ENCODE measurements at places on chromosomes 12 and 14.

DNA sequence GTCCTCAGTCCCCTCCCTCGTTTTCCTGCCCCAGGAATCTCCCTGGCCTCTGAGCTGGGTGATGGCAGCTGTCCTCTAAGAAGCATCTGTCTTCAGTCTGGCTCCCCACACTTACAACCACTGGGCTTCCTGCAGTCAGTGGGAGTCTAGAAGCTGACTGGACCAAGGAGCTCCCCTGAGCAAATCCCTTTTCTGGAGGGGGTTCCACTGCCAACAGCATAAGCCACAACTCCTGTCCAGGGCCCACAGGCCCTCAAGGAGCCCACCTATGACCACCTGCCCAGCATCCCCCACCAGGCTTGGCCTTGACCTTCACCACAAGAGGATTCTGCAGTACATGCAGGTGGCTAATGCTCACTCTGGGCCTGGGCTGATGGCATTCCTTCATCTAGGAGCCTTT is 4.1 kb downstream of the RDH16 start:
- DNase-seq = no peak

- DNase-seq = no peak
Observed at GRCh38 chr14:71094722-71095121, 187.5 kb downstream of the PCNX1 start.

DNA sequence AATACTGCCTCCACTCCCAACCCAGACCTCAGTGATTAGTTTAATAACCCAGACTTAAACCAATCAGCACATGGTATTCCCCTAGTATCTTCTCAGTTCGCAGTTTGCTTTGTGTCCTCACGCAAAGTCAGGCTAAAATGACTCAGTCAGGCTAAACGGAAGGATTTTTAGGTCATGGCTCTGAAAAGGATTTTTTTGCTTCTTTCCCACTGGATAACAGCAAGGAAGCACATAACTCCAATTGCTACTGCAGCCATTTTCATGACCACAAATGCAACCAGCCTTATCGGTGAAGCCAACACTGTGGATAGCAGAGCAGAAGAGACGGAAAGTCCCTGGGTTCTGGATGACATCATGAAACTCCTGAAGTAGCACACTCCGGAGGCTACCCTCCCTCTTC is 67.7 kb downstream of the ZC3H14 start:
- no peak for DNase-seq

DNA sequence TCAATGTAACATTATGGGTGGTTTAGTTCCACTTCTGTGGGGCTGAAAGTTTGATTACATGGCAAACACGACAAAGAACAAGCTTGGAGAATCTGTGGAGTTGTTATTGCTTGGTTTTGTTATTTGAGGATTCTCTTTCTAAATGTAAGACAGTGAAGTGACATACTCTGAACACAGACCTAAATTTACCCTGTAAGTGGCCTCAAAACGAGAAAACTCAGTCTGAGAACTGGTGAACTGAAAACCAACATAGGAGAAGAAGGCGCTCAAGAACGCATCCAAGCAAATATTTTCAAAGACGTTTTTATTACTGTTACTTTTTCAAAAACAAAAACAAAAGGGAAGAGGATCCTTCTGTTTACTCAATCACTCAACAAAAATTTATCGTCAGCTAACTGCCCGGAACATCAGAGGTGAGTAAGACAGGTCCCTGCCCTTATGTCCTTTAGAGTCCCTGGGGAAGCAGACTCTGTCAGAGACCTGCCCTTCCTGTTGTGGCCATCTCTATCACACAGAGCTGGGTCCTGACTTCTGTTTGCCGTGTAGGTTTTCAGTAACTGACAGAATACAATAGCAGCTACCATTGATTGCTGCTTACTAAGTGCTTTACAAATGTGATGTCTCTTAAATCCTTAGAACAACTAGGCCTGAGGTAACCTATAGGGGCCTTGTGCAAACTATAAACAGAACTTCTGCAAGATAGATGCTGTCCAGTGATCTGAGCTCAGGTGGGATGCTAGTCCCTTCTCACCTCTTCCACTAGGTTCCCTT is 79.3 kb upstream of the C12orf71 start:
- DNase-seq = no peak

- peak; percentile 56 for DNase-seq
Observed at GRCh38 chr14:22882529-22883172, 371 bp upstream of the REM2 start.

DNA sequence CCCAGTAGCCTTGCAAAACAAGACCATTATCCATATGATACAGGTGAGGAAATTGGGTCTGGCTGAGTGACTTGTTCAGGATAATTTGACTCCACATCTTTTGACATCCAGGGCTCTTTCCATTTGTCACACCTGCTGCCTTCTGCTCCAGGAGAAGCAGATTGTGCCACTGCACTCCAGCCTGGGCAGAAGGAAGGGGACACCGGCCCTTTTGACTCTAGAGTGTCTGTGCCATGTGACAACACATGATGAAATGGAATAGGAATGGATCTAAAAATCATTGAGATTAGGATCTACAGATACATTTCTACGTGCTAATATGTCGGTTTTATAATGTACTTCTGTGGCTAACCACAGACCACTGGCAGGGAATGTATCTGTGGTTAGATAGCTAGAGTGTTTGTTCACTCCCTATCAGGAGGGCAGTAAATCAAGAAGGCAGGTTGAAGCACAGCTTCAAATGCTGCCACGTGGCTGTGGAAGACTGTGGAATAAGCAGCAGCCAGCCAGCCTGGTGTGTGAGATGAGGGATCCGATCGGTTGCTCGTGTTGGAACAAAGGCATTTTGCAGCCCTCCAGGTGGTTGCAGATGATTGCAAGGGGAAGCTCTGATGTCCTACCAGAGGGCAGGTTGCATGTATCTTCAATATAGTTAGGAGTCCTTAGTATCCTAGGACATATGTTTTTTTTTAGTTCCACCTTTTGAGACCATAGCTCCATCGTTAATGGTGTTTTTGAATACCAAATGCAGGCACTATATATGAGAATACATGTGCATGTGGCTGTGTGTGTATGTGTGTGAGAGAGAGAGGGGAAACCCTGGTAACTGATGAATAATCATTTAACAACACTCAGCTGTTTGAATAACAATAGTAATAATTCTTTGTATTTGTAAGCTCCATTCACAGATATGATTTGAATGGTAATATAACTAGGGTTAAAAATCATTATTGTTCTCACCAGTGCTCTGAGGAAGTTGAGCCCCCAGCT is 28.6 kb downstream of the EML1 start:
- DNase-seq = no peak

- DNase-seq = peak; percentile 77
Observed at GRCh38 chr14:42224053-42224888, 617.6 kb downstream of the LRFN5 start.

- no peak for DNase-seq
Observed at GRCh38 chr14:56959869-56960268, 149.6 kb upstream of the OTX2 start.

DNA sequence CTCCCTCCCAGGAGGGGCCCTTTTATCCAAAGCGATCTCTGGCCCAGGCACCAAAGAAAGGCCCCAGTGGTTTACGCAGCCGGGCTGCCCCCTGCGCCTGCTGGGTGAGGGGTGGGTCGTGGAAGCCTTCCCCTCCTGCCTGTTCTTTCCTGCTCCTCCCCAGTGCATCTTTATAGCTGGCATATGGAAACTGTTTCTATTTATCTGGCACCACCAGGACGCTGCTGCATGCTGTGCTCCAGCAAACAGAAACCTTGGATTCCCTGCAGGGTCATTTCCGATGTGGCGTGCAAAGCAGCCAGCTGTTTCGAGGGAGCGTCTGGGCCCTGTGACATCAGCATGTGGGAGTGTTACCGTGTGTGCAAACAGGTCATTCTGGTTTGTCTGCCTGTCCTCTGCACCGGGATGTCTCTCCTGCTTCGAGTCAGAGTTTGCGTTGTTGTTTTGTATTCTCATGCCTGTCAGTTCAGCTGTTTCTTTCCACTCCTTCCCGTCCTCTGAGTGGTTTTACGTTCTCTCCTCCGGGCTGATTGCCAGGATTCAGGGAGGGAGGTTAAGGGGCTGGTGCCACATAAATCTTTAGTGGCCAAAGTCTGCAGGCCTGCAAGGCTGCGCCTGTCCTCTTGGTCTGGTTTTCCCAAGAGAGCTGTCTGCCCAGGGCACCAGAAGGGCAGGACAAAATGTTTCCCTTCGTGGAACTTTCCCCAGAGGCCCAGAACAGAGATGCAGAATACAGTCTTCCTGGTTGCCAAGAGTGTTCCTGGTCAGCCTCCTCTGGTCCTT is 24.6 kb downstream of the TPCN1 start:
- peak; percentile 90 for DNase-seq

- DNase-seq = no peak
Observed at GRCh38 chr14:24960816-24961215, 89.1 kb downstream of the STXBP6 start.

DNA sequence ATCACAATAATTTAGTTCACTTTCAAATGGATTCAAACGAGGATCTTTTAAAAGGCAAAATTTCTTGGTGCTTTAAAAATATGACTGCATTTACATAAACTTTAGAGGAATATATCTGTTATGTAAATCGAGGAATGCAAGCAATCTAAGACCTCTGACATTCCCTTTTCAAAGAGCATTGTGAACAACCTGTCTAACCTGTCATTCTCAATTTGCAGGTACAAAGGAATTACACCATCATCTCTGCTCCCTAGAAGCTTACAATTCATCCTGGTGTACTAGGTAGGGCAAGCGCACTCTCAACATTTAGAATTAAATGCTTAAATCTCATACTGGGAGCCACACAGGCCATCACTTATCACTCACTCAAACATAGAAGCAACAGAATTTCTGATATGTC is 35.6 kb downstream of the BMP4 start:
- no peak for DNase-seq

GRCh38 chr12:19198272-19198671 is 68.7 kb downstream of the PLEKHA5 start:
- DNase-seq = no peak

- DNase-seq = no peak
Observed at GRCh38 chr14:36942522-36943245, 229.7 kb downstream of the SLC25A21 start.

DNA sequence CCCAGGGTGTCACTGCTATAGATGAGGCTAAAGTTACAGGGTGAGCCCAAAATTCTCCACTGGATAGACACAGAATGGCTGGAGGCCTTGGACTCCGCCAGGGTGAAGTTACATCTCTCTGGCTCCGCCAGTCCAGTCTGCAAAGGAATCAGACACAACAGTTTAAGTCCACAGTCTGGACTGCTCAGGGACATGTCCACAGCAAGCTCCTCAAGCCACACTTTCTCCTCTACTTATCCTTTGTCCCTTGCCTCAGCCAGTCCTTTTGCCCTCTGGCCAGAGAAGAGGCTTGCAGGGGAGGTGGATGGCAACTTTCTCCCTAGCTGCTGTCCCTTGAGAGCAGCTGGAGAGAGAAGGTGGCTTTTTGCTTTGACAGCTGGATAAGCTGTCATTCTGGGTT is 28.0 kb downstream of the PTPRB start:
- peak; percentile 26 for DNase-seq

DNA sequence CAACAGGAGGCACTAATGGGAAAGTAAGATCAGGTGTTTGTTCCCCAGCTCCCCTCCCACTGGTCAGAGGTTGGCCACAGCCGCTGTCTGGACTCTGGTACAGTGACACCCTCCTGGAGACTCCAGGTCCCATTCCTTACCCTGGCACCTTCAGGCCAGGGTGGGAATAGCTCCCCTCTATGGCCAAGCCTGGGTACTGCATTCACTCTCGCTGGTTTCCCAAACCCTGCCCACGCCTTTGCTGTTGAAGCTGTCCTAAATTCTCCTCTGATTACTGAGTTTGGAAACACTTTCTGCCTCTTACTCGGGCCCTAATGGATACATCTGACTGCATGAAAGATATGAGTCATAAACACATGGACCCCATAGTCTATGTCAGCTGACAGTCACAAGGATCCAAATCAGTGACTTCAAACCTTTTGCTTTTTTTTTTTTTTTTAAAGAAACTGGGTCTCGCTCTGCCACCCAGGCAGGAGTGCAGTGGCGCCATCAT is 17.9 kb downstream of the HRK start:
- DNase-seq = no peak

DNA sequence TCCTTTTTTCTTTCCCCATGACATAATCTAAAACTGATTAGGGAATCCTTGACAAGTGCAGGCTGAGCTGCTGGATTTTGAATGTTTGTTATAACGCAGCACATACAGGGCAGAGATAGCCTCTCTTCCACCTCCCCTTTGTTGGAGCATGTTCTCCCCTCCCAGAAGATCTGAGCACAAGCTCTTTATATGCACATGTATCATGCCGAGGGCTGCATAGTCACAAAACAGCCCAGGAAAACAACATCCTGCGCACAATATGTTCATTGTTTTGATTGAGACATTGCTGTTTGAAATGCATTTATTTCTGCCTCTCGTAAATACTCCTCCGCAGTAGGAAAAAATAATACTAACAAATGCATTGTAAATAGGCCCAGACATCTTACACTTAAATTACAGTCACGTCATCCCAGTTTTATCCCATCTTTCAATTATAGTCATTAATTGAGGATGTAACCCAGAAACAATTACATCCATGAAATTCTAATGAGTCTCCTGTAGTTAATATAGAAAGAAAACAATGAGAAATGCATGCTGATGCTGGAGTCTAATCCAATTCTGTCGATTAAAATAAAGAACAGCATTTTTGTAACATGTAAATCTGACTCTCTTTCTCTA is 401.8 kb downstream of the BTG1 start:
- no peak for DNase-seq

DNA sequence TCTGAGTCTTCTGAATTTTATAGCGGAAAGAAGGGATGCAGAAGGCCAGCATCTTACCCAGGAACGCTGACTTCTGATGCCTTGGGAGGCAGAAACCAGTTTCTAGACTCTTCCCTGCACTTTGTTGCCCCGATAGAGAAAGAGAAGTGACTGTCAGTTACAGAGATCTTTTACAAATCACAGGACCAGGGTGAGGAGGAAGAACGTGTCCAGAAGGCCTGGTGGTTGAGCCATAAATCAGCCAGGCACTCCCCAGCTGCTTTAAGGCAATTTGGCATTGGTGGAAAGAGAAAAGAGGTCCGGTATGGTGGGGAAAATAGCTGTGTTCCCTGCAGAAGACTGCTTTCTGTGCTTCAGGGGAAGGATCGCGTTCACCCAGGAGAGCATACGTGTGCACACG is 88.7 kb upstream of the KCNA1 start:
- DNase-seq = no peak

DNA sequence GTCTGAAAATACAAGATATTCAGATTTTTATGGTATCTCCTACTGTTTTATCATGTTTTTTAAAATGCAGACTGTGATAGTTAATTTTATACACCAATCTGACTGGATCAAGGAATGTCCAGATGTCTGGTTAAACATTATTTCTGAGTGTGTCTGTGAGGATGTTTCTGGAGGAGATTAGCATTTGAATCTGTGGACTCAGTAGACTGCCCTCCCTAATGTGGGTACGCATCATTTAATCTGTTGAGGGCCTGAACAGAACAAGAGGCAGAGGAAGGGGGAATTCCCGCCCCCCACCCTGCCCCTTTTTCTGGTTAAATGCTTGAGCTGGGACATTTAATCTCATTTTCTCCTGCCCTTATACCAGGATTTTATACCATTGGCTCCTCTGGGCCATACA is 72.1 kb downstream of the AVPR1A start:
- no peak for DNase-seq

DNA sequence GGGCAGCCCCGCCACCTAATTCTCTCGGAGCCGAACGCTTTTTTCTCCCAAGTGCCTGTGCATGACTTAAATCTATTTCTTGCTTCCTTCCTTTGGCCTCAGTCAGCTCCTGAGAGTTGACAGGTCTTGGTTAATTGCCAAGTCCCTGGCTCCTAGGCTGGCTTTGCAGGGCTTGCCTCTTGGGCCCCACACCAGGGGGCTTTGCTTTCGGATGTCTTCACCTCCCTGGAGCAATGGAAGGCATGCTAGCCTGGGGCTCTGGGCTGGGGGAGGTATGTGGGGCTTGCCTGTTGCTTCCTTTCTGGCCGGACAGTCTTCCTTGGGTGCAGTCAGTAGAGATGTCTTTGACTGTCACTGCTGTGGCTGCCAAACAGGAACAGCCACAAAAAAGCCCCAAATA is 2.2 kb upstream of the KRT80 start:
- no peak for DNase-seq

Measured in mucosa of descending colon (tissue), 3 donors.